ENCODE measurements at places on chromosomes 3 and 15. TPM values are rescaled to one million over a fixed set of nuclear protein-coding genes. Genes with fewer than 3 reads are reported as not detected.

- peak; percentile 33 for DNase-seq
Observed at GRCh38 chr15:74725845-74726773, 781 bp upstream of the CYP1A1 start.

DNA sequence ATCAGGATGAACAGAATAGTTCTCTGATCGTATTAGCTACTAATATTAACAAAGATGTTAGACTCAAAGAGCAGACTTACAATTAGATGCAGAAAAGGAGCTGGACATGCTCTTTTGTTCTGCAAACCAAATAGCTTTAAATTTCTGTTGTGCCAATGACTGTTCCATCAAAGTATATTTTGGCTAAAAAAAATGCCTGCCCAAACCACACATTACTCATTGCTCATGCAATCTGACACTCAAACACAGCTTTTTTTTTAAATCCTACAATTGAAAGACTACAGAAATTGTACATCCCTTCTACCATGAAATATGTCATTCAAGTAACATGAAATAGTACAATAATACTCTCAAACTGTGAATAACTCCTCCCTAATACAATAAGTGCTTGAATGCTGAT lies 48.6 kb downstream of the SHOX2 start:
- no peak for DNase-seq

DNA sequence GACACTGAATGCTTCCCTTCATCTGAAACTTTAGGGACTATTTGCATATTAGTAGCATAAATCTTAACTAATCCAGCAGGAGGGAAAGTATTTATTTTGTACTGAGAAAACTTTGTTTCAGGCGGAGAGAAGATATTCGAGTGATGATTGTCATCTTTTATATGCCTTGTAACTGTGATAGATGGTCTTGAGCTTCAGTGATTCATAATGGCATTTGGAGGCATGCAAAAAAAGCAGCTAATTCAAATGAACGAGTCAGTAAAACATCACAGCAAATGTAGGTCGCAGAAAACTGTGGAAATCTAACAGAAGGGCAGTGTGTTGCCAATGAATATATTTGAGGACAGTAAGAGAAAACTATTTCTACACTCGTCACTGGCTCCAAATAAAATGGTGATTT lies 643.7 kb upstream of the NAALADL2 start:
- DNase-seq: no peak

DNA sequence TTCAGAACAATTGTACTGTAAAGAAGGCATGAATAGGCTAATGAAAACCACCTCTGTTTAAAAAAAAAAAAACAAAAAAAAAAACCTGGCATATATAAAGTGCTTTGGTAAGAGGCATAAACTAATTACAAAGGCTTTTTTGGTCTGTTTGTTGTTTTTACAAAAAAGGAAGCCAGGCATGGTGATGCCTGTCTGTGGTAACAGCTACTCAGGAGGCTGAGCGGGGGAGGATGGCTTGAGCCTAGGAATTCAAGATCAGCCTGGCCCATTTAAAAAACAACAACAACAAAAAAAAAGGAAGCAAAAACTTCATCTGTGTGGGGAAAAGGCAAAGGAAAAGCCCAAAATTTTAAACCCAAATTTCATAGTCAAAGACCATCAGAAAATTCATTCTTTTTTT lies 47.0 kb downstream of the OSBPL10 start:
- peak; percentile 38 for DNase-seq

DNA sequence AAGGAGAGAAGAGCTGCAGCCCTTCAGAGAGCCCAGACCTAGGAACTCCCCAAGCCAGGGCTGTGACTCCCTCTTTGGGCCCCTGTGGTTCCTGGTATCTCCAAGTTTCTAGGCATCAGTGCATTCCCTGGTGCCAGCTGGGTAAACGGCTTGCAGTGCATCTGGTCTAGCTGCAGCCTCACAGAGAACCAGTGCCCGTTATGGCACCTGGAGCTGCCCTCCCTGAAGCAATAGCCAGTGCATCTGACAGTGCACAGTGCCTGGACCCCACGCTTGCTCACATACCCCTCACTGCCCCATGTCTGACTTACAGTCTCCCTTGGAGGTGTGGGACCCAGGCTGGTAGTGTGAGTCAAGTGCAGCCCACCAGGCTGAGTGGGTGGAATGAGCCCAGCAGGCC lies 52.1 kb downstream of the LSAMP start:
- no peak for DNase-seq

- DNase-seq: peak; percentile 62
Observed at GRCh38 chr3:130658678-130659077, 88.0 kb downstream of the PIK3R4 start.

SRGAP3 gene
- 21.8 TPM for total RNA-seq

DNA sequence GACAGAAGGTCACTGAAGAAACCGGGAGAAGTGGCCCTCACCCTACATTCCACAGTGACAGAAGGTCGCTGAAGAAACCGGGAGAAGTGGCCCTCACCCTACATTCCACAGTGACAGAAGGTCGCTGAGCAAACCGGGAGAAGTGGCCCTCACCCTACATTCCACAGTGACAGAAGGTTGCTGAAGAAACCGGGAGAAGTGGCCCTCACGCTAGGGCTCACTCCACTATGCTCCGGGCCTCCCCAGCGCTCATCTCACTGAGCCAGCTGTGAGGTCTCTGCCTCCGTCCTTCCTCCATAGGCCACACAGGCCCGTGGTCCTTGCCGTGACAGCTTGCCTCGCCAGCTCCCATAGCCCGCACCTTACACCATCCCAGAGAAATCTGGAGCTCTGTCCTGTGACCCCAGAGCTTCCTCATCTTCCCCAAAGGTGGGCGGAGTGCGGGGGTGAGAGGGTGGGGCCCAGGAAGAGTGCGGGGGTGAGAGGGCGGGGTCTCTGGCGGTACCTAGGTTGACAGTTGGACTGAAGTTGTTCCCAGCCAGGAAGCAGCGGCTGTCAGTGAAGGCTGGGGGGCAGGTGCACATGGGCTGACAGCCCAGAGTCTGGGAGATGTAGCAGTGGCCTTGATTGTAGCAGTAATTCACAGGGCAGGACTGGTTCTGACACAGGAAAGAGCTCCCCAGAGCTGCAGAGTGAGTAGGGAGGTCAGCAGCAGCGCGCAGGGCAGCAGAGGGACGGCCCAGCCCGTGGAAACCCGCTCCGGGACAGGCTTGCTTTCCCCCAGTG lies 32.0 kb downstream of the MUC20 start:
- no peak for DNase-seq

DNA sequence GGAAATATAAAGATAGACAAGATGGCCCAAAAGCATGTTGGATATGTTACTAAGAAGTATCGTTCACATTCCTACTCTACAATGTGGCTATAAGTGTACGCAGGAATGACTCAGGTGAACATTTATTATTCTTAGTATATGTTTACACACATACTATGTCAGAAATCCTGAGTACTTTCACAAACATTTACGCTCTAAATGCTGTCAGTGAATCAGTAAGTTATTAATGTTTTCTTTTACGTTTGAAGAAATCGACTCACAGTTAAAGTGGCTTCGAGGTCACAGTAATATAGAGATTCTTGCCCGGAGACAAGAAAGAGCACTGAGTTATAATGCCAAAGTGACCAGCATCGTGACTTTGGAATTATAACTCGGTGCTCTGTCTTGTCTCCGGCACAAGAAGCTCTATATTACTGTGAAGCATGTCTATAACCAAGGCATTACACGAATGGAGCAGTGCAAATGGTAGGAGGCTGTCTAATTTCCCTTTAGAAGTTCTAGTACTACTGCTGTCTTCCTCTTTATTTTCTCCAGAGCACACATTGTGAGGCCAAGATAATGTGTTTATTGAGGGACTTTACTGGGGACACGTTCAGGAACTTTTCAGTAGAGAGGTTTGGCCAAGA lies 61.8 kb upstream of the P3H2 start:
- no peak for DNase-seq

DCUN1D1 gene
- 52.8 TPM for total RNA-seq

All from thyroid gland (tissue), 4 donors.